ENCODE measurements at places on chromosomes 12 and 14.

GRCh38 chr14:22508662-22509035 is 80.4 kb downstream of the DAD1 start:
- DNase-seq = no peak

GRCh38 chr14:34372786-34373185 is 89.3 kb downstream of the SPTSSA start:
- DNase-seq = no peak

DNA sequence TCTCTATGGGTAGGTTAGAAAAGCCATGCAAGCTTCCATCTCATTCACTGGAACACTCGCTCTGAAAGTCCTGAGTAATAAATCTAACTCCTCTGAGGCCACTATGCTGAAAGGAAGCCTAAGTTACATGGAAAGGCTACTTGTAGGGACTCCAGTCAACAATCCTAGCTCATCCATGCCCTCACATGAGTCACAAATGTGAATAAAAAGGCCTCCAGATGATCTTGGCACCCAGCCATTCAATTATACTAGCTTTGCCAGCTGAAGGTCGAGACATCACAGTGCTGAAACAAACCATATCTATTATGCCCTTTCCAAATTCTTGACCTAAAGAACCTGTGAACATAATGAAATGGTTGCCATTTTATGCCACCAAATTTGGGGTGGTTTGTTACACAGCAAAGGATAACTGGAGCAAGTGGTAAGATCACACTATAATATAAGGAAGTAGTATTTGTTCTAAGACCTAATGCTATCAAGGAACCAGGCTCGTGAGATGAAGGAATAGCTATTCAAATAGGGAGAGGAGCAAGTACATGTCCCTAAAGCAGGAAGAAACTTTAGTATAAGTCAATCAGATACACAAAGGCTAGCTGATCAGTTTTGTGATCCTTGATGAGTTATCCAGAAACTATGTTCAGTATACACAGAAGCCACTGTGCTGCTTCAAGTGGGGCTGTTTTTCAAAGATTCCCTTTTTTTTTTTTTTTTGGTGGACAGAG is 142.1 kb downstream of the MED13L start:
- DNase-seq = no peak

DNA sequence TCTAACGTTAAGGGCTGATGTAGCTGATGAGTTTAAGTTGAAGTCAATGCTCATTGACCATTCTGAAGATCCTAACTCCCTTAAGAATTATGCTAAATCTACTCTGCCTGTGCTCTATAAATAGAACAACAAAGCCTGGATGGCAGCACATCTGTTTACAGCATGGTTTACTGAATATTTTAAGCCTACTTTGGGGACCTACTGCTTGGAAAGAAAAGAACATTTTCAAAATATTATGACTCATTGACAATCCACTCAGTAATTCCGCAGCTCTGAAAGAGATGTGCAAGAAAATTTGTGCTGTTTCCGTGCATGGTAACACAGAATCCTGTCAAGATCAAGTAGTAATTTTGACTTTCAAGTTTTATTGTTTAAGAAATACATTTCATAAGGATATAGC is 35.0 kb upstream of the NAV3 start:
- DNase-seq = no peak

DNA sequence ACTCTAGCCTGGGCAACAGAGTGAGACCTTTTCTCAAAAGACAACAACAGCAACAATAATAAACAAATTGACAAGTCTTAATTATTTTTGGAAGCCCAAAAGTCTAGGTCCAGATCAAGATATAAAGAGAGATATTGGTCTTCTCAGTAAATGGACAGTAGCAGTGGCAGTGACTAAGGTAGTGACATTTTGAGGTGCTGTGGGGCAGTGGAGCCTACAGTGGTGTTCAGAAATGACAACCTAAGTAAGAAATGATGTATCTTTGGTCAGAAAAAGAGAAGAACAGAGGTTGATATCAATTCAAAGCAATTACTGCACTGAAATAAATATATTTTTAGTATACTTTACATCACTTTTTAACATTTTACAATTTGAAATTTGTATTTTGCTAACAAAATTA is 20.7 kb downstream of the METTL25 start:
- DNase-seq = no peak

- no peak for DNase-seq
Measured at GRCh38 chr14:93276031-93276716, 56.7 kb downstream of the BTBD7 start.

- no peak for DNase-seq
Measured at GRCh38 chr12:94183708-94184379, 35.5 kb downstream of the PLXNC1 start.

- DNase-seq = no peak
Measured at GRCh38 chr12:75739912-75740311, 228.5 kb upstream of the KRR1 start.

GRCh38 chr12:91104812-91105466 is 6.4 kb downstream of the LUM start:
- DNase-seq = no peak

GRCh38 chr12:69906411-69907216 is 81.6 kb downstream of the MYRFL start:
- no peak for DNase-seq

GRCh38 chr12:98821866-98822265 is 176.8 kb downstream of the APAF1 start:
- no peak for DNase-seq

- DNase-seq = no peak
Measured at GRCh38 chr14:94087891-94088290, 6.8 kb downstream of the IFI27L1 start.

DNA sequence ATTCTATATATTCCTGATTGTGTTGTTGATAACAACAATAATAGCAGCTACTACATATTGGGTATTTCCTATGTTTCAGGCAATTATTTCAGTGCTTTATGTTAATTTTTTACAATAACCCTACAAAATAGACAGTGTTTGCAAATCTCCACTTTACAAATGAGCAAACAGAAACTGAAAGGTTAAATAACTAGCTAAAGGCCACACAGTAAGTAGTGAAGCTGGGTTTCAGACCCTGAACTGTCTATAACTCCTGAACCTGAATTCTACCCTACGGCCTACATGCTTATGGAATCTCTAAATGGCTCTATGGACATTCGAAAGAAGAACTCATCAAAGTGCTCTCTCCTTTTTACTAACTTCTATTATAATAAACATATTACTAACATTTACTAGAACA is 19.7 kb upstream of the NUDT4 start:
- no peak for DNase-seq

- no peak for DNase-seq
Measured at GRCh38 chr14:57403521-57403864, 13.1 kb downstream of the NAA30 start.

DNA sequence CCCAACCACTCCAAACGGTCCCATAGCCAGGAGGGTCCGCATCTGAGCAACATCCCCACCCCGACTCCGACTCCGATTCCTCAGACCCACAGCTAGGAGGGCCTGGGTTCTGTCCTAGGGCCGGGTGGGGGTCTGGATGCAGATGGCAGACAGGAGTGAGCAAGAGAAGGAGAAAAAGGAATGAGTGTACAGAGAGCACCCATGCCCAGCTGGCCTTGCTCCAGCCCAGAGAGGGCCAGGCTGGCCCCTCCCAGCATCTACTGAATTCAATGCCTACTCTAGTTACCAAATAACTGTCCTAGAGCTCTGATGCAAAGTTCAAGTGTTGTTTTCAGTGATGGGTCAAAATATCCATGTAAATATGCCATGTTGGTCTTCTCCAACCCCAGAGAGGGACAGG is 40.8 kb downstream of the VDR start:
- DNase-seq = no peak

DNA sequence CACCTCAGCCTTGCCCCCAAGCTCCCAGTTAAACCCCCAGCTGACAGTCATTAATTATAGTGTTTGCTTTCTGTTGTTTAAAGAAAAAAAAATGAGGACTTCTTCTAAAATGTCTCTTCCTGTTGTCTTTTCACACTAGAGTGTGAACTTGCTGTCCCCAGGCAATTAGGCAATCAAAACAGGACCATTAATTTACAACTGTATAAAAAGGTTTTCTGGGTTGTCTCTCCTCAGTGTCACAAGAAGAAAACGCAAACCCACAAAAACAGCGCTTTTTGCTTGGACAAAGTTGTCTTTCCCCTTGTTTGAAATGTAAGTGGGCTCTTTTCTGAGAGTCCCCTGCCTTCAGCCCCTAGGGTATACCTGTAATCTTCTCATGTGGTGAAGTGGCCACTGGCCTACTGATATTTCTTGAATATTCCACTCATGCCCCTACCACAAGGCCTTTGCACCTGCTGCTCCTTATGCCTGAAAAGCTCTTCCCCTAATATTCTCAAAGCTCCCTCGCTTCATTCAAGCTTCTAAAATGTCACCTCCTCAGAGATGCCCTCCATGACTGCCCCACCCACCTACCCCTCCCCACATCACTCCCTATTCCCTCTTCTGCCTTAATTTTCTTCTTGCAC is 158.9 kb upstream of the PWP1 start:
- no peak for DNase-seq

- no peak for DNase-seq
Measured at GRCh38 chr12:92899386-92900001, 29.6 kb downstream of the EEA1 start.

- DNase-seq = no peak
Measured at GRCh38 chr14:81009346-81009745, 53.9 kb downstream of the TSHR start.

GRCh38 chr12:75812271-75813018 is 219.1 kb downstream of the PHLDA1 start:
- DNase-seq = no peak

DNA sequence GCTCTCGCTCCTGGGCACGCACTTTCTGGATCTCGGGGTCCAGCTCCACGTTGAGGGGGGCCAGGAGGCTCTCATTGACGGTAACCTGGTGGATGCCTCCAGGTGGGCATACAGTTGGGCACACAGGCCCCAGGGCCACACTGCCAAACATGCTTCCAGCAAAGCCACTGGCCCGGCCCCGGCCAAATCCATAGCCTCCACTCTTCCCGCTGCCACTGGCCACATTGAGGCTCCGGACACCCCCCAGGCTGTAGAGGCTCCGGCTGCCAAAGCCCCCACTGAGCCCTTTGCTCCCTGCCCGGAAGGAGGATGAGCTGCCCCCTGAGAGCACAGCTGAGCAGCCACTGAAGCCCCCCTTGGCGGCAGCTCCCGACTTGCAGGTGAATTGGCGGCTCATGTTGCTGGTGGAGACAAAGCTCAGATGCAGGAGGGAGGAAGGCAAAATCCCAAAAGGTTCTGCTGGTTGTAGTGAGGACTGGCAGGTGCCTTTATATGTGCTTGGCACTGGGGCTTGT is at the start of gene KRT71:
KRT71 (minus strand) TSS at position 465 of the 515 bp plus-strand sequence; CDS start at position 397, 68 bp downstream.
- no peak for DNase-seq

- no peak for DNase-seq
Measured at GRCh38 chr12:93706387-93706786, 29.2 kb downstream of the CRADD start.

DNA sequence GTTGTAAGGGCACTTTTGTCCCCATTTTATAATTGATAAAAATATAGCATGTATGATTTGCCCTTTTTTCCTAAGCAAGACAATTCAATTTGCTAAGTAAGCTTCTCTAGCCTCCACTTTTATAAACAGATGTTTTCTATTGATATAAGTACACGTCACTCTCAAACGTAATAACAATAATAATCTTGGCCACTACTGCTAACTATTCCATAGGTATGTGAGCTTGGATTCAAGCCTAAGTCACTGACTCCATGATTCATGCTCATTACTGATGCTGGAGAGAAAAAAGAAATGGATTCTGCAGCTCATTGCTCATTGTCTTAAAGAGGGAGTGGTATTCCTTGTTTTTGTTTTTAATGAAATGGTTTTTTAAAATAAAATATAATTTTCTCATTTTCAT is 661.0 kb downstream of the GALC start:
- DNase-seq = no peak
